CD4-positive, alpha-beta T cell treated with Interleukin-4 for 4 hours (primary cell): ENCODE measurements at places on chromosomes 1 and 21.

DNA sequence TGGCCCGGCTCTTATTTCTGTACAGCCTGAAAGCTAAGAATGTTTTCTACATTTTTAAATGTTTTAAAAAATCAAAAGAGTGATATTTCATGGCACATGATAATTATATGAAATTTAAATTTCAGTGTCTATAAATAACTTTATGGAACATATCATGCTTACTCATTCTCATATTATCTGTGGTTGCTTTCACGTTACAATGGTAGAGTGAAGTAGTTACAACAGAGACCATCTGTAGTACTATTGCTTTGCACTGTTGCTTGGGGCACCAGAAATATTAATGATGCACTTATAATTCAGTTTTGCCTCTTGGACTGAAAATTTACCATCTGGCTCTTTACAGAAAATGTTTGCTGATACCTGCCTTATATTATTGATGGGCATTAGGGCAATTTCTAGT lies 481.6 kb downstream of the PLPP3 start:
- no peak for DNase-seq

GRCh38 chr1:37553598-37553926 lies 531 bp downstream of the SNIP1 start:
- no peak for DNase-seq

- no peak for DNase-seq
These were observed 498.7 kb downstream of the AMY1C start for GRCh38 chr1:104248385-104248784.

- DNase-seq: no peak
These were observed 141.8 kb upstream of the ADAMTS5 start for GRCh38 chr21:27108701-27109100.

GRCh38 chr1:36825226-36825625 lies 209.1 kb downstream of the GRIK3 start:
- DNase-seq: no peak

GRCh38 chr1:112934577-112934976 lies 21.4 kb downstream of the SLC16A1 start:
- DNase-seq: no peak

DNA sequence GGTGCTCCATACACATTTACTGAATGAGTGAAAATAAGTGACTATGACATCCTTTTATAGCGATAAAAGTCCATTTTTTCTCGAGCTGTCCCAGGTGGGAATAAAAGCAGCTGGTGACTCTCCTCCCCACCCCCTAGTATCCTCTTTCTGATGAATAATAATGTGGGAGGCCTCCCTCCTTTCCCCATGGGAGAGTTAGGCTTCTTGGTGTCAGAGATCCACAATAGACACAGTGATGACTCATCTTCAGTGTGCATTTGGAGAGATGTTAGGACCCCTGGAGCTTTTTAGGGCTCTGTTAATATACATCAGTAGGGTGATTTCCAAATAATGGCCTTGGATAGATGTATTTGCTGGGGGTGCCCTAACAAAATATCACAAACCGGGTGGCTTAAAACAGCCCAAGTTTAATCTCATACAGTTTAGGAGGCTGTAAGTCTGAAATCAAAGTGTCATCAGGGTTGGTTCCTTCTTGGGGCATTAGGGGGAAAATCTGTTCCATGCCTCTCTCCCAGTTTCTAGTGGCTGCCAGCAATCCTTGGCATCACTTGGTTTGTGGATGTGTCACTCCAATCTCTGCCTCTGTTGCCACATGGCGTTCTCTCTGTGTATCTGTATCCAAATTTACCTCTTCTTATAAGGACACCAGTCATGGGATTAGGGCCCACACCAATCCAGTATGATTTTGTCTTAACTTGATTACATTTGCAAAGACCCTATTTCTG lies 4.4 kb upstream of the PHC2 start:
- DNase-seq: no peak

GRCh38 chr1:65355031-65355712 lies 45.8 kb downstream of the DNAJC6 start:
- DNase-seq: no peak

DNA sequence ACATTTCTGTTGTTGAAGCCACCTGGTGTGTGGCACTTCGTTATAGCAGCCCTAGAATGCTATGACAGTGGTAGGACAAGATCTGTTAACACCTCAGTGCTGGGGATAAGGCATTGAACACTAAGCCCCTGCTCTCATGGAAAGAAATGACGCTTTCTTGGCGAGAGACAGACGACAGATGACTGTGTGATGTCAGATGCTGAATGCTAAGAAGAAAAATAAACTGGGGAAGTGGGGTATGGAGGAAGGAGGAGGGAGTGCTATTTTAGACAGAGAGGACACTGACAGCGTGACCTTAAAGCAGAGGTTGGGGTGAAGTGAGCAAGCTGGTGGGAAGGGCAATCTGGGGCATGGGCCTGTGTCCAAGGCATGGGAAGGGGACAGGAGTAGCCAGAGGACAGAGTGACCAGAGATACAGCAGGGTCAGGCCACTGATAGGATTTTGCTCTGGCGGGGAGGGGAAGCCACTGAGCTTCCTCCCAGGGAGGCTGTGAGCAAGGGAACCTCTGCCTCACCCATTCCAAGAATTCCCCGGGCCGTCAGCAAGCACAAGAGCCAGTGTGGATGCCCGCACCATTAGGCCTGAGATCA lies 15.2 kb downstream of the DOP1B start:
- no peak for DNase-seq

- no peak for DNase-seq
These were observed 290.2 kb downstream of the LRRC40 start for GRCh38 chr1:69914976-69915765.
